ENCODE measurements at places on chromosomes 1 and 21.
A peak's percentile ranks its signal among the peaks of the same experiment; 100 is the strongest.

DNA sequence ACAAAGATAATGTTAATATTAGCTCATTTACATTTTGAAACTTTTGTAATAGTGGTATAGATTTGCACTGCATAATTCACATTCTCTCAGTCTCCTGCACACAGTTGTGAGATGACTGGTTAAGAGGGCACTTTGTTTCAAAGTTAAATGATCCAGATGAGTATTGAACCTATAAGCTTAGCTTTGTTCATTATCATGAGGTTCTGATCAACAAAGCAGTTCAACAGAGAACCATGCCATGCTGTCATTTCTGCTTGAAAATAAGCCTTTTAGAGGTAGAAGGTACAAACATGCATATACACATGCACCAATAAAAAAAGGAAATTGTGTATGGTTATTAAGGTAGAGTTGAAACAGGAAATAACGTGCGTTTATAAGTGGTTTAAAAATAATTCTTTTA is 4.8 kb downstream of the RAP1A start:
- DNase-seq, result no peak

- no peak for DNase-seq
These were observed 19.4 kb downstream of the VANGL2 start for GRCh38 chr1:160419838-160420169.

GRCh38 chr1:57327336-57327735 is 96.5 kb downstream of the DAB1 start:
- no peak for DNase-seq

DNA sequence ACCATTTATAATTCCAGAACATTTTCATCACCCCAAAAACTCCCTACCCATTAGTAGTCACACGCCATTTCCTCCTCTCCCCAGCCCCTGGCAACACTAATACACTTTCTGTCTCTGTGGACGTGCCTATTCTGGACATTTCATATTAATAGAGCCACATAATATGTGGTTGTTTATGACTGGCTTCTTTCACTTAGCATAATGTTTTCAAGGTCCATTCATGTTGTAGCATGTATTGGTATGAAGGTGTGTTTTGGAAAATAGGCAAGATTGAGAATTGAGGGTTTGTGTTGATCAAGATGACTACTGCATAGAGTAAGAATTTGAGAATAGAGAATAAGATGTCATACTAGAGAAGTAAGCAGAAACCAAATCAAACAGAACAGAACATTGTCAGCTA is 67.5 kb downstream of the ZFYVE9 start:
- no peak for DNase-seq

DNA sequence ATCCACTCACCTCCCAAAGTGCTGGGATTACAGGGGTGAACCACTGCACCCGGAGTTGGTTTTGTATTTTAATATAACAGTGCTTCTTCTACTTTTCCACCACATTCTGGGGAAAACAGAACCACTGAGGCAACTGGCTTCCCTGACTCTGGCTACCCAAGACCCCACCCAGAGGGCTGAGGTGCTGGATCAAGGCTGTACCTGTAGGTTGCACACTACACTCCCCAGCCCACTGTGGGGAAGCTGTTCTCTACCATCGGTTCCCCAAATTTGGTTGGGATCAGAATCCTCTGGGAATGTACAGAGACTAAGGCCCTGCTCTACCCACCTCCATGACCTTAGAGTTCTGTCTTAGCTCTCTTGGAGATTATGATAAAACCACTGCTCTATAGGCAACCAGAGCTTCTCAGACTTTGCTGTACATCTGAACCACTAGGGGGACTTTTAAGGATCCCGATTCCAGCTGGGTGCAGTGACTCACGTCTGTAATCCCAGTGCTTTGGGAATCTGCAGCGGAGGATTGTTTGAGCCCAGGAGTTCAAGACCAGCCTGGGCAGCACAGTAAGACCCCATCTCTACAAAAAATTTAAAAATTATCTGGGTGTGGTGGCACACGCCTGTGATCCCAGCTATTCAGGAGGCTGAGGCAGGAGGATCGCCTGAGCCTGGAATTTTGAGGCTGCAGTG is 51.6 kb downstream of the GNG4 start:
- no peak for DNase-seq

DNA sequence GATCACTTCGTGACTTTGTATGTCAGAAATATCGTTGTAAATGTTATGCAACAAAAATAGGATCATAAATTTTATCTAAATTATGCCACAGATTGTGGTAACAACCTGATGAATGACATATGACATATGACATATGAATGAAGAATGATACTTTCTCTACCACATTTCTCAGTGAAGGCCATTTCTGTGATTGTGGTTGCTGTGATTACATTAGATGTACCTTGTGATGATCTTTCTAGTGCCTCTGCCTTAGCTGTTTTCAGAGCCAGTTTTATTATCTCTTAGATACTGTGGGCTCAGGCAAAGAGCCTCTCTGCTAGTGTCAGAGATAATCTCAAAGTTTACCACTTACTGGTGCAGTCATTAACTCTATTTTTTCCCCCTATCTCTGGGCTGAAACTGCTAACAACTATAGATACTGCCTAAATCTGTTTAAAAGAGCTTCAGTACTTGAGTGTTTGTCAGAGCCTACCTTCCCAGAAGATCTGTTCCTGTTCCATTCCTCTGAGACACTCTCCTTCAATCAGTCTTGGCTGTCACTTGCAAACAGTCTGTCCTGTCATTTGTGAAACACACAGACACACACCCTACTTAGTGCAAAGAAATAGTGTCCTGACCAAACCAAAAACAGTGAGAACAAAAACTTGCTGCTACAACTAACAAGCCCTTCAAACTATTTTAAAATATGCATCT is 55.5 kb downstream of the HMCN1 start:
- no peak for DNase-seq

GRCh38 chr1:175443332-175443731 is 250.8 kb upstream of the KIAA0040 start:
- DNase-seq, result no peak

GRCh38 chr1:6358757-6359201 is 34.8 kb downstream of the ACOT7 start:
- DNase-seq, result peak; percentile 15

DNA sequence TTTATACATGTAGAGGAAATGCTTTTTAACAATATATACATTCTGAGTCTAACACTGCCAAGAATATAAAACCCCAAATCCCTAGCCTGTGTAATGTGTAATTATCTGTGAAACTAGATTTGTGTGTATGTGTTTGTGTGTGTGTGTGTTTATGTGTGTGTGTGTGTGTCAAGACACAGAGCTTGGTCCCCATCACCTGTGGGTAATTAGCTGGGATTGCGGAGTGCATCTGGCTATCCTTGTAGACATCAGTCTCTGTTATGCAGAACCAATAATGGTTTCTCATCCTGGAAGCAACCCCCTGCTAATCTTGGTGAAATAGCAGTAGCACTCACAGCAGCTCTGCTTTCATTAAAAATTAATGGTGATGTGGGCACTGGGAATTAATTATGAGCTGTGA is 26.3 kb upstream of the ST6GALNAC3 start:
- no peak for DNase-seq

GRCh38 chr1:5651964-5652821 is 340.0 kb downstream of the NPHP4 start:
- DNase-seq, result no peak

GRCh38 chr1:48670234-48671020 is 106.3 kb downstream of the BEND5 start:
- no peak for DNase-seq

DNA sequence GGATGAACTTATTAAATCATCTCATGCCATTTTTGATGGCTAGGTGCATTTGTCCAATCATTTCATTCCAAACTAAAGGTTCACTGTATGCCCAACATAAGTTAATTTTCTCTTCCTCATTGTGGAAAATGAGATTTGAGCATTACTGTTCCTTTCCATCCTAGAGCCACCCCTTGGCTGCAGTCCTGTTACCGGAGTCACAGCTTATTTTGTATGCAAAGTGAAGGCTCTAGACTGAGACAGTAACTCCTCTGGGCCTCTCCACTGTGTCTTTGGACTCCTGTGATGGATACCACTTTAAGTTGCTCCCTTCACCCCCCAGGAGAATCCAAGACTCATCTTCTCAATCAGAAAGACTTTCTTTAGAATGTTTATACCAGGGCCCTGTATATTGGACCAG is 59.7 kb downstream of the FGGY start:
- DNase-seq, result no peak

GRCh38 chr1:34787461-34788420 is 5.1 kb upstream of the GJA4 start:
- no peak for DNase-seq

GRCh38 chr21:33686386-33686785 is 44.1 kb downstream of the ITSN1 start:
- no peak for DNase-seq

GRCh38 chr1:157700305-157700704 is 264 bp downstream of the FCRL3 start:
- DNase-seq, result no peak

- DNase-seq, result no peak
These were observed at the start of gene PDE4B for GRCh38 chr1:65792669-65793358. Gene PDE4B (plus strand): TSS chr1:65792895.

DNA sequence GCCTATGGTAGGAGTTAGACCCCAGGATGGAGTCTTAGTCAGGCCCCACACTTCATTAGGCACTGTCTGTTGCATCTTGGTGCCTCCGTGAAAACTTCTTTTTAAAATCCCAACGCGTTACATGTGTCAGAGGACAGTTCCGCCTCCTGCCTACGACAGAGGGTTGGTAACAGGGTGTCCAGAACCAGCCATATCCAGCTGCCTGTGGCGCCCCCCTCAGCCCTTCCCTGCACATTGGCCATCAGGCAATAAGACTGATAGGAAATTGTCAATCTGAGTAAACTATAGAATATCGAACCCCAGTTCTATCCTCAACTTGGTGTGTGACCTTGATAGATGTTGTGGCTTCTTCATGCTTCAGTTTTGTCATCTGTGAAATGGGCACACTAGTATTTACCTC is 108.6 kb upstream of the CSF3R start:
- DNase-seq, result no peak

DNA sequence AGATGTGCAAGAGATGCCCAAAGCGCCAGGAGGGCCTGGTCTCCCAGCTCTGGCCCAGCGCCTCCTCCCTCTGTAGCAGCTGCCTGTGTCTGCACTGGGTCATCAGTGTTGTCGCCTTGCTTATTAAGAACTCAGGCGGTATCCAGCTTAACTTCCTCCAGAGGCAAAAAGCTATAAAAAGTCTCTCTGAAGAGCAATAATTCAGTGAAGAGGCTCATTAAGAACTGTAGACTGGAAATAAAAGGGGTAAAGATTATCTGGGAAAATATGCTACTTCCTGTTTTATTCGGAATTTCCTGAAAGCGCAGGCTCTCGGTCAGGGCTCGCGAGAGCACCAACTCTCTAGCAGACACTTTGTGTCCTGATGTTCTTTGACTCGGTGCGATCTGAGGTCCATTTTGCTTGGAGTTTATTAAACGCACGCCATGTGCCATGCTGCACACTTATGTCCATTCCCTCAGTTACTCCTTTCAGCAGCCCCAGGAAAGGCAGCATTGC is 70.4 kb downstream of the MRPS6 start:
- no peak for DNase-seq

GRCh38 chr1:18085387-18086074 is 22.1 kb upstream of the IGSF21 start:
- DNase-seq, result no peak

DNA sequence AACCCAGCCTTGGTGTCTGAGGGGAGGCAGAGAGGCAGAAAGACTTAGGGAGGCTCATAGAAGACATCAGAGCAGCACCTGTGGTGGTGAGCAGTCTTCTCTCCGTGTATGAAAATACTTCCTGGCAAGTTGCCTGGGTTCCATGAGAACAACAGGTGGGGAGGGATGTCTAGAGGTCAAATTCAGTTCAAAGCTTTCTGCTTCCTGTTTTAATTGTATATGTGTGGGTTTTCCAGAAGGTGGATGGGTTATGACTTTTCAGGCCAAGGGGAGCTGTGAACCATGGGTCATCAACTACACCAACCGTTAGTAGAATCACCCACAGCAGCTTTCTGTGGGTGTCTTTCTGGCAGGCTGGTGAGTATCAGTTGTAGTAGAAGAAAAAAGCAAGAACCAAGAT is 4.1 kb upstream of the FCRL2 start:
- no peak for DNase-seq

GRCh38 chr1:42777852-42778251 is 6.9 kb upstream of the TMEM269 start:
- no peak for DNase-seq

DNA sequence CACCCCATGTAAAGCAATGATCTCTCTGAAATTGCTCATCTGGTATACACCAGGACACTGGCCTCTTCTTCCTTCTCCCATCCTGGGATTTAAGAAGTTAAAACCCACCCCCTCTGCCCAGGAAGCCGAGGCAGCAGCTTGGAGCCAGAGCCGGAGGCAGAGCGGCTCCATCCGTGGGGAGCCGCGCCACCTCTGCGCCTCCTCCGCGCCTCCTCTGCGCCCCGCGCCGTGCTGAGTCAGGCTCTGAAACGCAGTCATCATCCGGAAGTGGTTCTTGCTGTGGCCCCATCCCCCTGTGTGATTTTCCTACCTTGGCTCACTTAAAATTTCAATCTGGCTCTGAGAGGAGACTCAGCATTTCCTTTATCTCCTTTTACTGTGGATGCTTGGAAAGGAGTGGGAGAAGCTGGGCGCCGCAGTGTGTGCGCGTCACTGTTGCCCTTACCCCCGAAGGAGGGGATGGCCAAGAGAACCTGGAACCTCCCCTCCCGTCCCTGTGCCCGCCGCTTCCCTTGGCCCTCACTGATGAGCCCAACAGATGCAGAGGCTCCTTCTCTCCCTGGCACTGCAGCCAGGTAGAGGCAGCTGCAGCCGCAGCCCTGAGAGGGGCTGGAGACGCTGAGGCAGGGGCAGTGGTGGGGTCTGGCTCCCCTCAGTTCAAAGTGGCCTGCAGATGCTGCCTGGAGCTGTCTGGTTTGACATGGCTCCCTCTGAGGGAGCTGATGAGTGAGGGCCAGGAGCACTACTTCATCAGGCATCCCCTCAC is 15.3 kb upstream of the NPHP4 start:
- DNase-seq, result no peak

GRCh38 chr1:51518586-51519047 is 449 bp downstream of the EPS15 start:
- DNase-seq, result no peak

DNA sequence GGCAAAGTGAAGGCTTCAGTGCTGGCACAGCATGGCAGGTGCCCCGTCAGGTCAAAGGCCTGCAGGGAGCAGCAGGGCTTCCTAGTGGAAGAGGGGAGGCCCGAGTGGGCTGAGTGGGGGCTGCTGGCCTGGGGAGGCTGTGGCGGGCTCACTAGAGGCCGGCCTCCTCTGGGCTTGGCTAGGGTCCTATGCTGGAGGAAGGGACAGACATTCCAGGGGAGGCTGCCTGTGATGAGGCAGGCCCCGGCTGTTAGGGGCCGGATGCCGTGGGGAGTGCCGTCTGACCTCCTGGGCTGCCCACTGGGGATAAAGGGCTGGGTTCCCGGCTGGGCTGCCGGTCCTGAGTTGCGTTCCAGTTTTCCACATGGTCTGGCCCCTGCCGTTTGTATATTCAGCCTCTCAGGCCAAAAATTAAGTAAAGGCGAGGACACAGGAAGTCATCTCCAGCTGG is 21.1 kb downstream of the PRXL2B start:
- no peak for DNase-seq

All from activated naive CD4-positive, alpha-beta T cell (primary cell).